NCI-H1092 treated with DMSO at 0.1 percent for 48 hours (cell line): ENCODE measurements at places on chromosomes 4 and X.

- no peak for DNase-seq
These were observed 567.3 kb upstream of the ACTRT1 start for GRCh38 chrX:128619490-128619889.

GRCh38 chr4:158814636-158815330 lies 46.0 kb downstream of the FNIP2 start:
- DNase-seq, result no peak

- DNase-seq, result no peak
These were observed 425.0 kb downstream of the FAT4 start for GRCh38 chr4:125739760-125740159.

DNA sequence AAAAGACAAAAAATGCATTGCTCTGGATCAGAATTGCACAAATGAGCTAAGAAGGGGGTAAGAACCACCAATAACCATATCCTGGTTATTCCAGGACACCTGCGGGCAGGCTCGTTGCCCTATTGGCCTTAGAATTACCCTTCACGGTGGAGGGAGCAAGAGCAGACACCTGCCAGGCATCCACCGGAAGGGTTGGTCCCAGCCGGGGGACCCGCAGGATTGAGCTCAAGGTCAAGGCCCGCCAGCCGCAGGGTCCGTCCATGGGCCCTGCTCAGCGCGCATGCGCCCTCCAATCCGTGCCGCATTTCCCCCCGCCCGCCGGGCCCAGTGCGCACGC lies 575 bp downstream of the SLC25A6 start:
- no peak for DNase-seq

DNA sequence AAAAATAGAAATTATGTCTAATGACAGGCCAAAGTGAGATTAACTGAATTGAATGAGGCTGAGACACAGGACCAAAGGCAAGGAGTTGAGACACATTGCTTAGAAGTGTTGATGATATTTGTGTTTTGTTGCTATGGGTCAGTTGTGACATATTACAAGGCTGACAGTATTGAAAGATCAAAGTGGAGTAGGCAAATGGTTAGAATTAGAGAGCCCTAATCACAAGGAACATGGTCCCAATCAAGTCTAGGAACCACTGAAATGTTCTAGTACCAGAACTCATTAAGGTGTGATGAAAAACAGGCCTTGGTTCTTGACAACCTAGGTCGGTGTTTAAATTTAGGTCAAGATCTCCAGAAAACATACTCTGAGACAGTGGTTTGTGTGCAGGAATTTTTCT lies 896.3 kb upstream of the HS3ST1 start:
- DNase-seq, result no peak

GRCh38 chr4:76856243-76857073 lies 41.5 kb downstream of the SOWAHB start:
- no peak for DNase-seq

DNA sequence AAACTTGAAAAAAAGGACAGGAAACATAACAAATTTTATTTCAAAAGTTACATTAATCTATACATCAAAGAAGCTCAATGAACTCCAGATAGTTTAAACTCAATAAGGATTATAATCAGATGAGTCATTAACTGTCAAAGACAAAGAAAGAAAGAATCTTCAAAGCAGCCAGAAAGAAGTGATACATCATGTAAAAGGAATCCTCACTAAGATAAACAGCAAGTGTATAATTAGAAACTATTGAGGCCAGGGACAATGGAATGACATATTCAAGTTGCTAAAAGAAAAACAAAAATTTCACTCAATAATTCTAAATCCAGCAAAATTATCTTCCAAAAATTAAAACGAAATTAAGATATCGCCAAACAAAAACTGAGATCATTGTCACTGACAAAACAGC lies 161.6 kb upstream of the NWD2 start:
- DNase-seq, result no peak

- DNase-seq, result no peak
These were observed 94.8 kb upstream of the SMIM10 start for GRCh38 chrX:134895805-134896581.

GRCh38 chr4:174324725-174325124 lies 41.0 kb downstream of the CEP44 start:
- no peak for DNase-seq

- DNase-seq, result no peak
These were observed 504.8 kb upstream of the BOD1L1 start for GRCh38 chr4:14132301-14132700.

GRCh38 chr4:166228112-166228511 lies 355.1 kb downstream of the TLL1 start:
- no peak for DNase-seq

DNA sequence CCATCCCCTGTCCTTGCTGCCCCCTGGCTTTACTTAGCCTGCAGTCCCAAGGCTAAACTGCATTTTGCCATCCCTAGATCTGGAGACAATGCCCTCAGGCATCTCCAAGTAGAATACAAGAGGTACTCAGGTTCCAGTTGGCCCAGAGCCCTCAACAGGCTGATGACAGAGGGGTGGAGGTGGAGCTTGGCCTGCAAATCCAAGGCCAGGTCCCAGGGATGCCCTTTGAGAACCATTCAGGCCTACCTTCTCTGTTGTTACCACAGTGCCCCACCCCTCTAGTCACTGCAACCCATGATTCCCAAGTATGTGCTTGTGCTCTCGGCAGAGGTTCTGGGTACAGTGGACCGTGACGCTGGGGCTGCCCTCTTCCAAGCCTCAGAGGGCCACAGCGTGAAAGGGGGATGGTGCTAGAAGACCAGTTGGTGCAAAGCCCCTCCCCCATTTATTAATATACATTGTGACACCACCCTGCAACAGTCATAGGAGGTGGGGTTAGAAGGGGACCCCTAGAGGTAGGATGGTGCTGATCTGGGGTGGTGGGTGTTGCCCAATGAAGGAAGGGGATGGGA lies 6.4 kb upstream of the UBA1 start:
- no peak for DNase-seq

GRCh38 chrX:21883258-21883657 lies 27.5 kb downstream of the YY2 start:
- DNase-seq, result no peak

- no peak for DNase-seq
These were observed 1.8 kb downstream of the PNMA5 start for GRCh38 chrX:152992115-152992514.

DNA sequence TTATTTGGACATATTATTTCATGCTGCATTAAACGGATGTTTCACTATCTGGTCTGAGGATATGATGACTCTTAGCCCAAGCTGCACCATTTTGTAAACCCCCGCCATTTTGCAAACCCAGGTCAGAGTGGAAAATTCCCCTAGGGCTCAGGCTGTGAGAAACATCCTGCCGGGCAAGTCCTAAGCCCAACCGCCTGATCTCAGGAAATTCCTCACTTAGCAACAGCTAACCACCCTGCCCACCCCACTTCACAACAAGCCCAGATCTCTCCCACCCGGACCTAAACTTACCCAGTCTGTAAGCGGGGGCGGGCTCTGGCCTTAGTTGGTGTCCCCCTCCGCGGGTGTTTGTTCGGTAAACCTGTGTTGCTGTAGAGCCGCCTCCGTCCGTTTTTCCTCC lies 2747.1 kb downstream of the PCDH7 start:
- DNase-seq, result no peak

- no peak for DNase-seq
These were observed 2183.9 kb upstream of the TENM3 start for GRCh38 chr4:180059216-180059881.

DNA sequence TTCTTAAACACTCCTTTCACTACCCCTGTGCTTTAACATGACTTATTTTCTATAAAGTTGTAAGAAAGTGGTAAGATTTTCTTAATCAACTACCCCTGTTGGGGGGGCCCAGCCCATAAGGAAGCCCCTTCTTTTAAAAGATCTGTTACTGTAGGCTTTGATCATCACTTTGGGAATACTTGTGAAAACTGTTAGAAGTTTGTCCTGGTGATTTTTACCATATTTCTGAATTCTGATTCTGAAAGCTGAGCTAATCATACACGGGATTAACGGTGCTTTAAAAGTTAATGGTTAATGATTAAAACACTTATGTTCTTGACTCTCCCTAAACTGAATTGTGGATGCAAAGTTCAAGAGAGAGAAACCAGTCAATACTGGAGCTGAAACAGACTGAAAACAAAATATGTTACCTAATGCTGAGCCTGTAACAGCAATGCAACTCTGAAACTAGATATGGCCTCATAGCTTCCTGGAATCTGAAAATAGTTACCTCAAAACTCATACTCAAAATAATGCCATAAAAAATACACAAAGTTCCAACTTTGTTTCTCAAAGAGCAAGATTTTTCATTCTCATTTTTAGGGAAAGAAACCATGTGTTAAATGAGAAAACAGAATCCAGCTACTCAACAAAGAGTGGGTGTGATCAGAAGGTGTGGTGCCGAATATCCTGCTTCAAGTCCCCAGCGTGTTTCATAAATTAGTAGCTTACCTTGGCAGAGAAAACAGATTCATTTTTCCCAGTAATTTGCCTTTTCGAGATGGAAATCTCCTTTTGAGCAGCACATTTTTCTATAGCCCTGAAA lies 31.6 kb downstream of the ADH7 start:
- no peak for DNase-seq

DNA sequence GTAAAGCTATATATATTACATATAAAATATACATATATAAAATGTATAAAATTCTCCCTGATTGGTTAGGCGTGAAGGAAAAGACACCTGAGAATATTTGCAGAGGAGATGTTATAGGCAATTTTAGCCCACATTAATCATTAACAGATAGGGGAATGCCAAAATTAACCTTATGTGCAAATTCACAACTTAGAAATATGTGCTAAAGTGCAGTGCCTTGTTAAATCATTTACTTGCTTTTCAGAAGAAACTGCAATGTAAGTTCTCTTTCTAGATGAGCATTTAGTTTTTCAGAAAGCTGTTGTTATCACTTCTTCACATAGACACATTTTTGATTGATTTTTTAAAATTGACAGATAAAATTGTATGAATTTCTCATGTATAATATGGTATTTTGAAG lies 5.6 kb downstream of the TASL start:
- DNase-seq, result no peak

DNA sequence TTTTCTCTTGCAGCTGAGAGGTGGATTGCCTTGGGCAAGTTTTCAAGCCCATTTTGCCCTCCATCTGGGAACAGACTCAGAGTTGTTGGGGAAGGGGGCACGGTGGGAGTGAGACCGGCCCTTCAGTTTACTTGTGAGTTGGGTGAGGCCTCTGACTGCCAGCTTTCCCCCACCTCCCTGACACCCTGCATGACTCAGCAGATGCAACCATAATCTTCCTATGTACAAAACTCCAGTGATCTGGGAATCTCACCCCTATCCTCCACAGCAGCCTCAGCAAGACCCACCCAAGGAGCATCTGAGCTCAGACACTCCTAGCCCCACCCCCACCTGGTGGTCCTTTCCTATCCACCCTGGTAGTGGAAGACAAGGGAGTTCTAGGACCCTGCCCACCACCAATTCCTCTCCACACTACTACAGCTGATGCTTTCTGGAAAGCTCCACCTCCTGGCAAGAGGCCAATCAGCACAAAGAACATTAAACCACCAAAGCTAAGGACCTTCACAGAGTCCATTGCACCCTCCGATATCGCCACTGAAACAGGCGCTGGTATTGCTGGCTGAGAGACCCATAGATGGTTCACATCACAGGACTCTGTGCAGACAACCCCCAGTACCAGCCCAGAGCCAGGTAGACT lies 99.4 kb upstream of the STK26 start:
- no peak for DNase-seq

DNA sequence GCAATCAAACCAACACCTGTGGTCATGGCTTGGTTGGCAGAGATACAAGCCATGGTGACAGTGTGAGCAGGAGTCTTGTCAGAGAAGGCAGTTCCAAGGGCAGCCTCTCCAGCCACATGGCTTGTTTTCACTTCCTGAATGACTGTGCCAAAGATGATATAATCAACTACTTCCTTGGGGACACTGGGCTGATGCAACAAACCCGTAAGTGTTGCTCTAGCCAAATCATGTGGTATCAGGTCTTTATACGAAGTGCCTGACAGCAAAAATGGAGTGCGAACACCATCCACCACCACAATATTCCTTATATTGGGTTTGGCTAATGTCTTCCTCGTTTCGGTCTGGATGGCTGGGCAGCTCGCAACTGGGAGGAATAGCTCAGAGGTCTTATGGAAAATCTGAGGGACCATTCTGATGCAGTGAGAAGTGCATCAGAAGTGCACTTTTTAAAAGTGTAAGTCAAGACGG lies 922.0 kb downstream of the NLGN4X start:
- DNase-seq, result no peak

DNA sequence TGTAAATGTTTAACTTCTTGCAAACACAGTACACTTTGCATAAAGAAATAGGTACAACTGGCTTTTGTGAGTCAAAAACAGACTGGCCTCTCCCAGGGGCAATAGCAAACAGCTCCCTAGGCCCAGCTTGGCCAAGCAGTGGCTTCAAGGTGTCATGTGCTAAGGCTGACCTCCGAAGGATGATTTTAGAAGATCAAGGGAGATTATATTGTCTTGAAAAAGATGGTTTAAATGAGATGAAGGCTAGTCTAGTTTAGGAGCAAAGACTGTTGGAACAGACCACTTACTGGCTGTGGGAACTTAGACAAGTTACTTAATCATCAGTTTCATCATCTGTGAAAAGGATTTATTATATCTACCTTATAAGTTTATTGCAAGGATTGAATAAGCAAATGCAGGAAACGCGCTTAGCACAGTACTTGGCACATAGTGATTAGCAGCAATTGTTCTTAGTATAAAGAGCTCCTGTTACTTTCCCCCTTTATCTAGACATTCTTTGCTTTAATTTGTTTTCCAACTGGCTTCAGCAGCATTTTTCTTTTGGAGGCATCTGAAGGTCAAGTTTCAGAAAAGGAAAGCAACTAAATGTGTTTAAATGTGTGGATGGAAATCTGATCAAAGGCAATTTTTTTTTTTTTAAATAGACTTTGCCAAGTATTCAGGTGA lies 17.2 kb downstream of the ANXA3 start:
- DNase-seq, result no peak

- DNase-seq, result no peak
These were observed 25.3 kb downstream of the FAM241A start for GRCh38 chr4:112170451-112170993.

DNA sequence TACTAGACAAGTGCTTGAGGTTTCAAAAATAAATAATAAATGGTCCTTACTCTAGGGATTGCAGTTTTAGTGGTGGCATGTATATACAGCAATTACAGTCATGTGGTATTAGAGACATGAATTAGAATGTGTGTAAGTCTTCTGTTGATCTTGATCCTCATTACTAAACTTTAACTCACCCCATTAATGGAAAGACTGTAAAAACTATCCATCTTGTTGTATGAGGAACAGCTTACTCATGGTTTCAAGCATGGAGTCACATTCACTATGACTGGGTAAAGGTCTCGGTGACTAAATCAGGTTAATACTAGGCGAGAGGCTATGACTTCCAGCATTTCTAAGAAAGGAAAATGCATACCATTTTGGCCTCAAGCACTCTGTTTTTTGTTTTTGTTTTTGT lies 107.0 kb upstream of the HPGD start:
- no peak for DNase-seq

DNA sequence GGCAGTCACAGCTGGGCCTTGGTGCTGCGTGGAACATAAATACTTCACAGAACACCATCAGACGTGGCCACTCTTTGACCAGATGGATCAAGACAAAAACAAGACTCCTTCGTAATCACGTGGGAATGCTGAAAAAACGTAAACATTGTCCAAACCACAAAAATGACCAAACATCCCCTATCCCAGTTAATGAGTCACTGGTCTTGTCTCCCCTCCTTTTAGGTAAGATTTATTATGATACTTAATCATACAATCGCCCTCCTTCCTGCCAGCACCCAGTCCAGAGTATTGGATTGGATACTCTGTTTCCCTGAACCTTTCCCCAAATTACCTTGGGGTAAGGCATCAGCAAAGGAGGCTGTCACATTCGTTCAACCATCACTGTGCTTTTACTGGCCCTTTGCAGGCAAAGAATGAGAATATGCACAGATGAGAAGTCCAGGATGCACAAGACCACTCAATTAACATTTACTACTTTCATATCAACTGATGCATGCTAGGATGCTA lies 601 bp upstream of the TCEANC start:
- DNase-seq, result no peak
